ENCODE measurements at places on chromosomes 5 and 9.

GRCh38 chr5:77145666-77146065 lies 58.6 kb upstream of the ZBED3 start:
- DNase-seq: no peak

- DNase-seq: peak; percentile 37
Observed at GRCh38 chr5:108727236-108727650, 20.5 kb upstream of the FER start.

DNA sequence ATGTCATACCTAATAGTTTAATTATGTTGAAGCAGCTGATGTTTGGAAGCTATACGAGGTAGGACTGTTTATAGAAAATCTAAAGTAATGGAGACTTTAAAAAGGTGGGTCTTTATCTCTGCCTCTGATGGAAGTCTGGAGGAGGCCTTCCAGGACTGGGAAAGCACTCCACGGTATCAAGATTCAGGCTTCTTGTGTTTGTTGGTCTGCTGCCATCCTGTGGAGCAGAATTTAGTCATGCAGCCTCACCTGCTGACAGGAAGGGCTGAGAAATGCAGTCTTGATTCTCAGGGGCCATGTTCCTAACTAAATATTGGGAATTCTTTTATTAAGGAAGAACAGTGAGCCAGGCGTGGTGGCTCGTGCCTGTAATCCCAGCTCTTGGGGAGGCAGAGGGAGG lies 15.9 kb downstream of the SPDL1 start:
- no peak for DNase-seq

- DNase-seq: no peak
Observed at GRCh38 chr5:128984480-128984879, 19.2 kb downstream of the SLC27A6 start.

DNA sequence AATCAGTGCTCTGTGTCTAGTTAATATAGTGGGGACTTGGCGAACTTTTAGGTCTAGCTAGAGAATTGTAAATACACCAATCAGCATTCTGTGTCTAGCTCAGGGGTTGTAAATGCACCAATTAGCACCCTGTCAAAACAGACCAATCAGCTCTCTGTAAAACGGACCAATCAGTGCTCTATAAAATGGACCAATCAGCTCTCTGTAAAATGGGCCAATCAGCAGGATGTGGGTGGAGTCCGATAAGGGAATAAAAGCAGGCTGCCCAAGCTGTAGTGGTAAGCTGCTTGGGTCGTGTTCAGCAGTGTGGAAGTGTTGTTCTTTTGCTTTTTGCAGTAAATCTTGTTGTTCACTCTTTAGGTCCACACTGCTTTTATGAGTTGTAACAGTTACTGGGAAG lies 3.6 kb upstream of the OTULINL start:
- peak; percentile 12 for DNase-seq

DNA sequence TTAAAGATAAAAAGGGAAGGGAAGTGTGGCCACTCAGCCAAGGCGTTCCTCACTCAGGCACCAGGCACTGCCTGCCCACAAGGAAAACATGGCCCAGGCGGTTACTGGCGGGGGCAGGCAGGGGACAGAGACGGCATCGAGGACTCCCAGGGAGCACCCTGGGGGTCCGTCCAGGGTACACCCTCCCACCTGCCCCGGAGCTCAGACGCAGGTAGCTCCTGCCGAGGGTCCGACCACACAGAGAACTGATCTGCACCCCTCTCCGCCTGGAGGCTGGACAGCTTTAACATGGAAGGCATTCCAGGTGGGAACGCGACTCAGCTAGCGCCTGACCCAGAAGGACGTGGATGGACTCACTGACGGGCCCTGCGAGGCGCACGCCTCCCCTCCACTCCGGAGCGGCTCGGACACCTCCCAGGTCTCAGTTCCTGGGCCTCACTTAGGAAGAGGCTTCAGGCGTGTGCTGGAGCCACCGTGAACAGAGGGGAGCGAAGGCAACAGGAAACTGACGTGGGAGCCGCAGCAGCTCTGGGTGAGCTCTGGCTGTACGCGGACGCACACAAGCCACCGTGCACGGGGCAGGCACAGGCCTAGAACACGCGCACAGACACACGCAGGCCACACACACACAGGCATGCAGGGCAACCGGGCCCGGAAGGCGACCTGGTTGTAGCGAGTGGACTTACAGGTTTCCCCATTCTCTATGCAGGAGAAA lies 47.5 kb downstream of the NKD2 start:
- no peak for DNase-seq

DNA sequence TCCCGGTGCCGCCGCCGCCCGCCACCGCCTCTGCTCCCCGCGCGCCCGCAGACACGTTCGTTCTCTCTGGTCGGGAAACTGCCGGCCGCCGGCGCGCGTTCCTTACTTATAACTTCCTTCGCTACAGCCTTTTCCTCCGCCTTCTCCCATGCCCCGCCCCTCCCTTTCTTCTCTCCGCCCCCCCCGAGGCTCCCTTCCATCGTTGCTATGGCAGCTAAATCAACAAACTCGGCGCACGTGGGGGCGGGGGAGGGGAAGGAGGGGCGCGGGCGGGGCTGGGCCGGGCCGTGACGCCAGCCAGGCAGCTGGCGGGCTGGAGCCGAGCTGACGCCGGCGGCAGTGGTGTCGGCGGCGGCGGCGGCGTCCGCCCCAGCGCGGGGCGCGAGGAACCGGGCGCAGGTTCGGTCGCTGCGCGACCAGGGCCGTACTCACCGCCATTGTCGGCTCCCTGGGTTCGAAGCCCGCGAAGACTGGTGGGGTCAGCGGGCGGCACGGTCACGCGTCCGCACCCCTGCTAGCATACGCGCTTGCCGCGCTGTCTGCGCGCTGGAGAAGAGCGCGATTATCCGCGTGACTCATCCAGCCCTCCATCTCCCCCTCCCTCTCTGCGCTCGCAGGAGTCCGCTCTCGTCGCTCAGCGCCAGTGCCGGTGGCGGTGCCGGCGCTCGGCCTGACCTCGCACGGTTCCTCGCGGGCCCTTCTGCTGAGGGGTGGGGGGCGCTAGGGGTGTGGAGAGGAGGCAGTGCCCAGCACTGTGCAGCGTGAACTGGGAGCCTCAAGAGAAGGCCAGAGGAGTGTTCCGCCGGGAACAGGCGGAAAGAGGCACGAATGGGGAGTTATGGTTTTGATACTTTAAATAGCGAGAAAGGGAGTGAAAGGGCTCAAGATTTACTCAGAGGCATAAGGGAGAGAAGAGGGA lies at the start of gene KLF4:
Gene KLF4, minus strand, starts transcription at position 83 of the 919 bp plus-strand sequence. CDS start 597 bp downstream, outside the sequence.
- DNase-seq: peak; percentile 91

GRCh38 chr5:35408146-35408545 lies 177.9 kb upstream of the PRLR start:
- no peak for DNase-seq

DNA sequence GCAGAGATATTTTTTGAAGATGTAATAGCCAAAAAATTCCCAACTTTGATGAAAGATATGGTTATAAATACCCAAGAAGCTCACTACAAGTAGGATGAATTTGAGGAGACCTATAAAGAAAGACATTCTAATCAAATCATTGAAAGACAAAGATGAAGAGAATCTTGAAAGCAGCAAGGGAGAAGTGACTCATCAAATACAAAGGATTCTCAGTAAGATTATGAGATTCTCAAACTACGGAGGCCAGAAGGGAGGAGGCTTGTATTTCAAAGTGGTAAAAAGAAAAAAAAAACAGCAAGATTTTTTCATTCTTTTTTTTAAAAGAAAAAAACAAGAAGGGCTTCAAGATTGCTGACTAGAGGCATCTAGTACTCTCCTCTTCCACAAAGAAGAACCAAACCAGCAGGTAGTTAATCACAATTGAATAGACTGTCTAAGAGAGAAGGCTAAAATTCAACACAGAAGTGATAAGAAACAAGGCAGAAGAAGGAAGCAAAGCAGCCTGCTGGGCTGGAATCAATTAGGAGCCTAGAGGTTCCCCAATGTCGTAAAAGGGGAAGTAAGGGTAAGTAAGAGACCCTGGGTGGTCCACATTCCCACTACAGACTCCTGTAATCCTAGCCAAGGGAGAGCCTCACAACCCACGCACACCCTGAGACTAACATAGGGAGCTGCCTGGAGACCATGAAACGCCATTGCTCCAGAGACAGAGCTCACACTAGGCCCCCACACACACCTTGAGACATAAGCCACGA lies 59.1 kb upstream of the NIPAL4 start:
- no peak for DNase-seq

All from NCI-H2171 treated with DMSO at 0.1 percent for 48 hours (cell line).